ENCODE measurements at places on chromosomes 11 and 22.

- DNase-seq: no peak
Measured at GRCh38 chr11:47553406-47553743, 443 bp upstream of the CELF1 start.

GRCh38 chr11:59173964-59174663 is 2.2 kb downstream of the DTX4 start:
- no peak for DNase-seq

- DNase-seq: no peak
Measured at GRCh38 chr11:12499071-12499470, 121.7 kb downstream of the PARVA start.

DNA sequence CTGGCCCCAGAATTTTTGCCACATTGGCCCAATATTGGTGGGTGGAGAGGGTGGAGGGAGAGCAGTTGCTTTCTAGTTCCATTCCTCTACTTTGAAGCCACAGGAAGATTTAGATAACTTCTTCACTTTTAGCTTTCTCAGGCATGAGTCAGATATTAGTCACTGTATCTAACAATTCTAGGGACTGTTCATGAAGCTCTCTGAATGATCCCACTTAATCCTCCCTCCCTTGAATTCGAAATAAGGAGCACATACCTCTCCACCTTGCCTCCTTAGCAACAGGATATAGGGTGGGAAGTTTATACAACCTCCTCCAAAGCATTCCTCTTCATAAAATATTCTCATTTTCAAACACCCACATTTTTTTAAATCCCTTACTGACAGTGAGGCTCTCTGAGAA is 13.5 kb downstream of the FSHB start:
- no peak for DNase-seq

DNA sequence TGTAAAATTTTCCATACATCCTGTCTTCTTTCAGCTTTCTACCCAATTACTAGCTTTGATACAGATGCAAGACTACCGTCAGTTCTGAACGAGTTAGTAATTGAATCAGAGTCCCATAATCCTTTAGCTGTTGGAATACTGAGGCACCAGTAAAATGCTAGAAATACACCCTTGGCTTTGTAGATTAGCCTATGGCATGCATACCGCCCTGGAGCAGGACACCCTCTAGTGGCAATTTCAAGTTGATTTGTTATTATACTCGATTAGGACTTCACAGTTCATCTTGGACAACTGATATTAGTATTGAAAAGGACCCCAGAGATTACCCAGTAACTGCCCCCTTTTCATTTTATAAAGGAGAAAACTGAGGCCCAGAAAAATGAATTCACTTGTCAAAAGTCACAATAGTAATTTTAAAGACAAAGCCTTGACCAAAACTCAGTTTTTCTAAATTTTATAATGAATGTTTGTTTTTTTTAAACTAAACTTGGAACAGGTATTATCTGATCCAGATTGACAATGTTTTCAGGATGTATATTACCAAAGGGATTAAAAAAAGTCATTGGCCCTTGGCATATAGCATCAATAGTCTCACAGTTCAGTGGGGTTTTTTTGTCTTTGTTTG is 72.6 kb downstream of the HIPK3 start:
- DNase-seq: peak; percentile 66

DNA sequence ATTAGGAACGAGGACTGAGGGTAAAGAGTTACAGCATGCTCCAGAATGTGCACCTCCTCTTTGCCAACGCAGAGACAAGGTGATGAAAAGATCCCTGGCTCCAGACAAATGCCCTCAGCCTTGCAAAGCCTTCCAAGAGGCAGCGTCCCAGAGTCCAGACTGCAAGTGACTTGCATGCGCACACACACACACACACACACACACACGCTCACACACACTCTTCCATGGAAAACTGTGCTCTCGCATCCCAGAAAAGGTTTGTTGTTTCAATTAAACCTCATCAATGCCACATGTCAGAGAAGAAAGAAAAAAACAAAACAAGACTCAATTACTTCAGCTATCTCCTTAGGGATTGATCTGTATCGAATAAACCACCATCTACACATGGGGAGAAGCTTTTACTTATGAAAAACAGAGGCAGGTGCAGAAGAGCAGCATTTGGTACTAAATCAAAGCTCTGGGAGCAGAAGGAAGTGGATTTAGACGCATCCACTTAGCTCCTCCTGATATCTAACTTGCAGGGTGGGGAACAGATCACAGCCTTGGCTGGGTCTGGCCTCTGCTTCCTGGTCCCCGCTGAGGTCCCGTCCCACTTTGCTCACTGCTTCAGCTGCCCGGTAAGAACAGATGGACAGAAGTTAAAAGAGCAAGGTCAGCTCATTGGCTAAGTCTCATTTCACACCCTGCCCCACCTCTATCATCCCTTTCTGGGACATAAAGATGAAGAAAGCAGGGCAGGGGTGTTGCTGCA is 249.8 kb upstream of the BLID start:
- DNase-seq: no peak

GRCh38 chr11:109374441-109374840 is 47.5 kb upstream of the C11orf87 start:
- no peak for DNase-seq

DNA sequence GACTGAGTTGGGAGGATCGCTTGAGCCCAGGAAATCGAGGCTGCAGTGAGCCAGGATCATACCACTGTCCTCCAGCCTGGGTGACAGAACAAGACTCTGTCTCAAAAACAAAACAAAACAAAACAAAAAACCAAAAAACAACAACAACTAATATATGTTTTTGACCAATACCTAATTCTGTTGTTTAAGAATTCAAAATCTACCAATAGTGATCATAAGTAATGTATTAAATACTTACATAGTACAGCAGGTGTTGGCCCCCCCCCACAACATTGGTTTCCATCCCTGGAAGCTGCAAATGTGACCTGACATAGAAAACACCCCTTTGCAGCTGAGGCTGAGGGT is 74.7 kb downstream of the KCNQ1 start:
- DNase-seq: no peak

GRCh38 chr11:134537941-134538340 is 125.9 kb upstream of the B3GAT1 start:
- DNase-seq: no peak

GRCh38 chr22:43039800-43040199 is 24.9 kb upstream of the PACSIN2 start:
- DNase-seq: no peak

GRCh38 chr11:12085371-12086251 is 24.8 kb upstream of the MICAL2 start:
- DNase-seq: no peak

DNA sequence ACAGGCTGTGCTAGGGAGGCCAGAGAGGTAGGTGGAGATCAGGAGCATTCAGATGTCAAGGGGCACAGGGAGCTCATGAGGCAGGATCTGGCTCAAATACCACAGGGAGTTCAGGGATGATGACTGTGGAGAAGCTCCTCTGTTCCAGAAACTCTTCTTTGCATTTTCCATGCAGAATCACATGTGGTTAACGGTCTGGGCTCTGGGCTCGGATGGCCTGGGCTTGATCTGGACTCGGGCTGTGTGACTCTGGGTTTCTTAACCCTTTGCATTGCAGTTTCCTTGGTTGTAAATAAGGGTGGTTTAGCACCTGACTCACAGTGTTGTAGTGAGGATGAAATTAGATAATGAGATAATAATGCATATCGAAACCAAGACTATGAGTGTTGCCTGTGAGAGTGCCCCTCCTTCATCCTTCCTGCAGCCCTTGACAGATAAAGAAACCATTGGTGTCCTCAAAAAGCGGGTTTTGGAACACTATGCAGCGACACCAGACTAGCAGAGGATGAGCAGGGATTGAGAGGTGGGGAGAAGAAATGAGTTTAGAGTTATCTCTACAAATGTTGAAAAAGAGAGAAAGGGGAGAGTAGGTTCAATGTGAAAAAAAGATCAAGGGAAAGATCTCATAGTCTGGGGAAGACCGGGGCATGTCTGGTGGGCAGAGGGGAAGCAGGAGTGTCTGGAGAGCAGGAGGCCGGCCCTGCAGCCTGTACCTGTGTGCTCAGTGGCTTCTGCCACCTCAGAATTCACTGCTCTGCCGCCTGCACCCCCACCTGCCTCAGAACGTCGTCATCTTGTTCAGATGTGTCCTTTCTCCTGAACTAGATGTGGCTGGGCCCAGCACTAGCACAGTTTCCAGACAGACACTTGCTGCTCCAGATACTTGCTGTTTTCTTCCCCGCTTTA is 197.8 kb upstream of the SORL1-AS1 start:
- DNase-seq: peak; percentile 24
